ENCODE measurements at places on chromosomes 5 and 9.

DNA sequence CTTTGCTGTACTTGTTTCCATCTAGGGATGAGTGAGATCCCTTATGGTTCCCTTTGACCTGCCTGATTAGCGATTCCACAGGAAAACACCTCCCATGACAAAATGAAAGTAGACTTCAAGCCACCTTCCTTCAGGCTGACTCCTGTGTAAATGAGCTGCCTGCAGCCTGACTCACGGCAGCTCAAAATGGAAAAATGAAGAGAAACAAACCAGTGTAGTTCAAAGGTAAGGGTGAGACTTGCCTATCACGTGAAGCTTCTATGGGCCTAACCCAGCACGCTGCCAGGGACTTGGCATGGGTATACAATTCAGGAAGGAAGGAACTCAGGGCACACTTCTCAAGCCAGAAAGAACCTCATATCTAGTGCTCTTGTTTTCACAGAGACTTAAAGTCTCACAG lies 110.1 kb upstream of the LRRTM2 start:
- no peak for DNase-seq

- DNase-seq, result no peak
These were observed 4.9 kb downstream of the AK6 start for GRCh38 chr5:69364414-69364813.

- no peak for DNase-seq
These were observed 48.6 kb downstream of the GNA14 start for GRCh38 chr9:77599492-77599891.

- DNase-seq, result no peak
These were observed 358.2 kb downstream of the MTRR start for GRCh38 chr5:8227112-8227511.

DNA sequence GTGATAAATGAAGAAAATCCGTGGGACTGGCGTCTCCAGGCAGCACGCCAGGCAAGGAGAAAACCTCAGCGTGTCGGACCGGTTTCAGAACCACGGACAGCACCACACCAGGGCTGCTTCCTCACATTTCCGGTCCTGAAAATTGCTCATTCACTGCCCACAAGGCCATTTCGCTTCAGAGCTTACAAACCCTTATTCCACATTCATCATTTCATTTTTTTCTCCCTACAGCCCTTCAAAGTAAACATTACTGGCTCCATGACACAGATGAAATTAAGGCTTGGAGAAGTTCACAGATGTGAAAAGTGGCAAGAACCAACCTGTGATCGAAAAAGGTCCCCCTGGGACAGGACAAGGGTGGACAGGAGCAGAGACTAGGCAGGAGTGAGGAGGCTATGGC lies 1.5 kb upstream of the GPRIN1 start:
- DNase-seq, result no peak

DNA sequence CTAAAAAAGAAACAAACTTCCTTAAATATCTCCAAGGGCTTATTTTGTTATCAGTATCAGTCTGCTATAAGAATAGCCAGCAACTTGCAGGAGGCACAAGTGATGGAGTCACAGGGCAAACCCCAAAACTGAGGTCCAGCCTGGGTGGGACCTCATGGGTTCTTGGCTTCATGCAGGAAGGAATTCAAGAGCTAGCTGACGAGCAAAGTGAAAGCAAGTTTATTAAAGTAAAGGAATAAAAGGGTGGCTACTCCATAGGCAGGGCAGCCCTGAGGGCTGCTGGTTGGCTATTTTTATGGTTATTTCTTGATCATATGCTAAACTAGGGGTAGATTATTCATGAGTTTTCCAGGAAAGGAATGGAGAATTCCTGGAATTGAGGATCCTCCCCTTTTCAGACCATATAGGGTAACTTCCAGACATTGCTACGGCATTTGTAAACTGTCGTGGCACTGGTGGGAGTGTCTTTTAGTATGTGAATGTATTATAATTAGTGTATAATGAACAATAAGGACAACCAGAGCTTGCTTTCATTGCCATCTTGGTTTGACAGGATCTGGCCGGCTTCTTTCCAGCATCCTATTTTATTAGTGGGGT lies 231.9 kb downstream of the ADAMTSL1 start:
- DNase-seq, result no peak

- DNase-seq, result no peak
These were observed 33.5 kb upstream of the FST start for GRCh38 chr5:53446908-53447307.

- DNase-seq, result peak; percentile 7
These were observed 1.9 kb downstream of the ANKH start for GRCh38 chr5:14869668-14870164.

- DNase-seq, result no peak
These were observed 1.5 kb upstream of the IL17B start for GRCh38 chr5:149380466-149381121.

DNA sequence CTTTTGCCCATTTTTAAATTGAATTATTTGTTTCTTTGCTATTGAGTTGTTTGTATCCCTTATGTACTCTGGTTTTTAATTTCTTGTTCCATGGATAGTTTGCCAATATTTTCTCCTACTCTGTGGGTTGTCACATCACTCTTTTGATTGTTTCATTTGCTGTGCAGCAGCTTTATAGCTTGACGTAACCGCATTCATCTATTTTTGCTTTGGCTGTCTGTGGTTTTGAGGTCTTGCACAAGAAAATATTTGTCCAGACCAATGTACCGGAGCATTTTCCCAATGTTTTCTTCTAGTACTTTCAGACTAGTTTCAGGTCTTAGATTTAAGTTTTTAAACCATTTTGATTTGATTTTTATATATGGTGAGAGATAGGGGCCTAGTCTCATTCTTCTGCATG lies 36.2 kb upstream of the ZNF366 start:
- DNase-seq, result no peak

DNA sequence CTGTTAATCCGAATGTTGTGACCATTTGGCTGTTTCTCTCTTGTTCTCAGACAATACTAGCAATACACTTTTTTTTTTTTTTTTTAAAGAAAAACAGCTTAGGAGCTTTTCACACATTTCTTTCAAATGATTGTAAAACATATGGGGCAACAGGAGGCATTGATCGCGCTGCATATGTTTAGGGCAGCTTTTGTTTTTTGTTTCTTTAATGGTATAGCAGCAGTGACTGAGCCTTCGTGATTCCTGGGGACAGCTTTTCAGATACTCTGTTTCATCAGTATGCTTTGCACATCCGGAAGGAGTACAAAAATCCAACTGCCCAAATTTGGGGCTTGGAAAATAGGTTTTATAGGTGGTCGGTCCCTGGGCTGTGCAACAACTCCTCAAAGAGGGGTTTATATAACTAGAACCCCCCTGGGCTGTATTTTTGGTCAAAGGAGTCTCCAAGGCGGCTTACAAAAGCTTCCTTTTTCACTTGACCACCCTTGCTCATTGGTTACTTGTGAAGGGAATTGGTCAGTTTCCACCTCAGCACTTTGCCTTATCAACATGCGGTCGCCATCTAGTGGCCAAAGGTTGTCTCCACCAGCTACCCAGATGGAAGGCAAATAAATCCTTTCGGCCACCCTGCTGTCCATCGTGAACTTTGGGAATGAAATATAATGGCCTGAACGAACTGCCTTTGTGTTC lies 91.8 kb downstream of the PDE6A start:
- DNase-seq, result no peak

- no peak for DNase-seq
These were observed 197.0 kb downstream of the SEC61B start for GRCh38 chr9:99419070-99419469.

GRCh38 chr9:131235480-131235851 lies 40.8 kb downstream of the FAM78A start:
- DNase-seq, result no peak

DNA sequence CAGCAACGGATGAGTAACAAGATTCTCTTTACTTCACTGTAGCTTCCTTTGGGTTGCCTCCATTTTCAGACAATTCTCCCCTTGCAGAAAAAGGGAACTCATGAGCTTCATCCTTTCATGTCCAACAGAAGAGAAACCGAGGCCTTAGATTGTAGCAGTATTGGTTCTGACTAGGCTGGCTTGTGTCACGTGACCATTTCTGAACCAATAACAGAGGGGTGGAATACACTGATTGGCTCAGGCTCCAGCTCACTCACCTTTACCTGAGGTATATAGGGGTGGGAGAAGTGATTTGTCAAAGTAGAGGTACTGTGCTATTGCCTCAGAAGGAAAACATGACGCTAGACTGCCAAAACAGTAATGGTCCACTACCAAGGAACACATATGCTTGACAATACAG lies 343.7 kb downstream of the KIAA0825 start:
- no peak for DNase-seq

- DNase-seq, result no peak
These were observed 700 bp downstream of the CDO1 start for GRCh38 chr5:115815693-115816225.

- no peak for DNase-seq
These were observed at the start of gene TMEM215 for GRCh38 chr9:32783168-32783891. Gene TMEM215, plus strand, starts transcription at chr9:32783540. Its CDS starts 644 bp downstream, at chr9:32784184.

GRCh38 chr9:16555802-16556201 lies 314.7 kb downstream of the BNC2 start:
- no peak for DNase-seq

DNA sequence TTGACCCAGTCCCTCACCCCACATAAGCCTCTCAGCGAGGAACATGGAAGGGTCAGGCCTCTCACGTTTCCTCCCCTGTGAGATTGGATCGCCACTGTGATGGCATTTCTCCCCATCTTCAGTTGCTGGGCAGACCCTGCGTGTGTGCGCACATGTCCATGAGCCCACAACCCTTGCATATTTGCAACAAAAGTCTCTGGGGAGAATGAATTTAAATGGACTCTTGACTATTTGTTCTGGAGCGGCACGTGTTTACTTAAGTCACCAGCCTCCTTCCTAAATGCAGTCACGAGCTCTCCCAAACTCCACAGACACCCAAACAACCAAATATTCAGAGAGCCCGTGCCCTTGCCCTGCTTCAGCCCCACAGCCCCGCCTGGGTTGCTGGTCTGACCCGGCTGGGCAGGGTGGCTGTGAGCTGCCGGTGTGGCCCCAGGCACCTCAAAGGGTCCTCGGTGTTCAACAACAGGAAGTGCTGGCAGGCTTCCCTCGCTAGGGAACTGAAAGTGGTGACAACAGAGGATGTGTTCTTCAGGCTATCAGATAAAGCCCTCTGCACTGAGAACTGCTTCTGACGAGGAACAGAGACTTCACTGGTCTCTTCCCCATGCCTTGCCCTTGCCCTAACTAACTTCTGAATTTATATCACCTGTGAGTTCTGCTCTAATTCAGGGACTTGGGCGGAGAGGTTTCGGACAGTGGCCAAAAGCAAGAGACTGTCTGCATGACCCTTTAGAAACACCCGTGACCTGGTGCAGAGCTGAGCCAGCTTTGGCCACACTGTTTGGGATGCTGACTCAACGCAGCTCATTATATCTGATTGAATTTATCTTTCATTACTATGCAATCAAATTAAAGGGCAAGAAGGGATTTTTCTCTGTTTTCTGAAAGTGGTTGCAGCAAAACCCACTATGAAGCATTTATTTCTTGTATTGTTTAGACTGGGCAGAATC lies 19.2 kb upstream of the CD180 start:
- no peak for DNase-seq

GRCh38 chr9:21081451-21081850 lies 3.7 kb upstream of the IFNB1 start:
- no peak for DNase-seq

DNA sequence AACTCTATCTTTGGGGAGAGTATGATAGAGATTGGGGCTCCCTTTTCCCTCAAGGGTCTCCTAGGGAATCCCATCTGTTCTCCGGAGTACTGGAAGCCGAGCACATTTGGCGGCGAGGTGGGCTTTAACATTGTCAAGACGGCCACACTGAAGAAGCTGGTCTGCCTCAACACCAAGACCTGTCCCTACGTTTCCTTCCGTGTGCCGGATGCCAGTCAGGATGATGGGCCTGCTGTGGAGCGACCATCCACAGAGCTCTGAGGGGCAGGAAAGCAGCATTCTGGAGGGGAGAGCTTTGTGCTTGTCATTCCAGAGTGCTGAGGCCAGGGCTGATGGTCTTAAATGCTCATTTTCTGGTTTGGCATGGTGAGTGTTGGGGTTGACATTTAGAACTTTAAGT lies 21.5 kb downstream of the PTGS1 start:
- DNase-seq, result no peak

- DNase-seq, result no peak
These were observed 102.7 kb downstream of the EFNA5 start for GRCh38 chr5:107567901-107568671.

All from stimulated activated CD4-positive, alpha-beta T cell treated with anti-CD3 and anti-CD28 coated beads, Interleukin-1b, Interleukin-23, amount 100 ng/mL, for 1 hour (primary cell).